ENCODE measurements at places on chromosomes 13 and 19.

GRCh38 chr13:111328574-111329410, 8.3 kb downstream of the TEX29 start:
- no peak for DNase-seq

DNA sequence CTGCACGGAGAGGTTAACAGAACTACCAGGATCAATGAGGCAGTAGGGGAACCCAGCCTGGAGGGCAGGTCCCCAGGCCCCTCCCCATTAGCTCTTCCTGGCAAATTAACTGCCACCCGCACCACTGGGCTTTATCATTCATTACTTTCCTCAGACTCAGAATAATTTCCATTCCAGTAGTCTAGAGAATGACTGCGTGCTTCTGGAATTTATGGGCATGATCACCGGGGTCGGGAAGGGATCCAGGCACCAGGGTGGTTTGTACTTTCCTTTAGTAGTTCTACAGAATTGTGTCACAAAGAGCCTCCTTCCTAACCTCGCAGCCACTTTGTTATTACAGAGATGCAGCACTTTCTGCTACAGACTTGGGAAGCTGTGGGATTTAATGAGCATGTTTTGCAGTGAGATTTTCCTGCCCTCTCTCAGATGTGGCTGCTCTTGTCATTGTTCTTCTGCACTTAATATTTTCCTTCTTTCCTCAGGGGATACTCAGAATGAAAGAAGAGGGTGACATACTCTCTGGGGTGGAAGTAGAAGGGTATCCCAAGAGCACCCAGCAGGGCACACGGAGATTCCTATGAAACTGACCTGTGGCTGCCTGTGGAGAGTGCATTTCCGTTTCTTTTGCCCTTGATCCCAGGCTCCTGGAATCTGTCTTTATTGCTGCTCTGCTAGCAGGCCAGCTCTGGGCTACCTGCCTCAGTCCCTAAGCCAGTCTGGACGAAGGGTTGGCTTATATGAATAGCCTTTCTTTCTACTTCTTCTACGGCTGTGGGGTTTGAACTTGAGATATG, 285.0 kb upstream of the SLC10A2 start:
- DNase-seq: no peak

DNA sequence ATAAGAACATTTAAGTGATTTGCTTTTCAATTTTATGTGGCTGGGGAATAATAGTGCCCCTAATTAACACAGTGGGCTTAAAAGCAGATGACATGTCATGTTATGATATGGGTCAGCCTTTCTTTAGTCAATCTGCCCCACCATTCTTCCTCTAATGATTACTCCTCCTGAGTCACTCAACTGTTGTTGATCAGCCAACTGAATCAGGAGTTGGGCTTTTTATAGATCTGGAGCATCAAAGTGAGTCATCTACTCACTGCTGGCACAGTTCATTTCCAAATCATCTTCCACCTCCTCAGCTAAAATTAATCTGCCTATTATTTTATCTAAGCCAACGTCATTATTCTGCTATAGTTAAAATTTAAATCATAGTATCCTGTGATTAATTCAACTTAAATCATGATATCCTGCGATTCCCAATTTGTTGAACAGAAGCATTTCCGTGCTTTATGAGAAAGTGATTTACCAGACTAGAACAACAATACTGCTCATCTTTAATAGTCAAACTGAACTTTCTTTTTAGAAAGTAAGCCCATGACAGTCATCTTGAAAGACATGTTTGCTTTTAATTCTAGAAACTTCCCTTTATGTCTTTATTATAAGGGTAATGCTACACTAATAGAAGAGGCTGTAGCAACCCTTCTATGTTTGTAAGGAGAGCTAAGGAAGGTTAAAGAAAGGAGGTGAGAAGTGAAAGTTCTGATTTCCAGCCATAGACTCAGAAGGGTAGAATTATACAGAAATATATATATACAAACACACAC, 551.4 kb downstream of the TBC1D4 start:
- DNase-seq: no peak

GRCh38 chr19:19594381-19594780, 24.1 kb downstream of the PBX4 start:
- no peak for DNase-seq

- DNase-seq: no peak
These were observed 11.2 kb downstream of the MRPS12 start for GRCh38 chr19:38941979-38942378.

GRCh38 chr13:31595563-31595962, 143.8 kb upstream of the RXFP2 start:
- DNase-seq: no peak

DNA sequence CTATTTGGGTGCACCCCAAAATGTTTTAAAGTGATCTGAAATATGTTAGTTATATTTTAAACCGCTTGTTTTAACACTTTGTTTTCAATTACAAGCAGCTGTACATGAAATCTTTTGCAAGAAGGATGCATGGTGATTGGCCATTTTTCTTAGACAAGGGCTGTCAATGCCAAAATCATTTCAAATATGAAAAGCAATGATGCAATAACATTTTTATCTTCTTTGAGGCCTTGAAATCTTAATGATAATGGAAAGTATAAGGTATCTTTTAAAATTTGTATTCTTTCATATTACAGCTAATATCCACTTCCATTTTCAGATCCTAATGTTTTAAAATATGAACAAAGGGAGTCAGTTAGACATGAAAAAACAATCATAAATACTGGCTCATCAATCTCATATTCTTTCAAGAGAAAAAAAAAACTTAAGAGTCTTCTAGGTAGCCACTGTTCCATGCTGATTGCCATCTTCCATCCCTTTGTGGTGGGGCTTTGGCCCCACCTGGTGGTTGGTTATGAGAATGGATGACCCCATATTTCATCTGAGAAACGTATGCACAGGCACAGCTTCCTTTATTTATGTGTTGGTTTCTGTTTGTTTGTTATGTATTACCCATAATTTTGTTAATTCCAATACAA, 330.3 kb upstream of the MIR17HG start:
- DNase-seq: no peak

DNA sequence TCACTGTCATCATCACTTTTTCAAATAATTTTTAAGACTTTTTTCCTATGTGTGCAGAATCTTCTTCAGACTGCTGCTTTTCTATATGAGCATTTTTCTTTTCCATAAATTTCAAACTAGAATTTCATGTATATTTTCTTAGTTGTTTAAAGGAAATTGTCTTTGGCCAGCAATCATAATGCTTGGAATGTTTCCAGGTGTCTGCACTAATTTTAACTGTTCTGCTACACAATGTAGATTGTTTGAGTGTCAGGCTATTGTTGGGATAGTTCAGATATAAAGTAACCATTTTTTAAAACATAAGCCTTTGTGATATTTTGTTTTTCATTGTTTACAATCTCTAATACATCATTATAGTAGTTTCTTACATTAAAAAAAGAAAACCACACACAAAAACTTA, 1418.5 kb downstream of the EFNB2 start:
- DNase-seq: no peak

All from stimulated activated CD8-positive, alpha-beta memory T cell treated with anti-CD3 and anti-CD28 coated beads, Interleukin-4, amount 100 ng/mL, for 1 hour (primary cell).